ENCODE measurements at places on chromosomes 6 and 20.

- DNase-seq = no peak
These were observed 225.7 kb downstream of the HAO1 start for GRCh38 chr20:7714549-7714948.

GRCh38 chr6:5181510-5182317 lies 79.0 kb downstream of the LYRM4 start:
- no peak for DNase-seq

DNA sequence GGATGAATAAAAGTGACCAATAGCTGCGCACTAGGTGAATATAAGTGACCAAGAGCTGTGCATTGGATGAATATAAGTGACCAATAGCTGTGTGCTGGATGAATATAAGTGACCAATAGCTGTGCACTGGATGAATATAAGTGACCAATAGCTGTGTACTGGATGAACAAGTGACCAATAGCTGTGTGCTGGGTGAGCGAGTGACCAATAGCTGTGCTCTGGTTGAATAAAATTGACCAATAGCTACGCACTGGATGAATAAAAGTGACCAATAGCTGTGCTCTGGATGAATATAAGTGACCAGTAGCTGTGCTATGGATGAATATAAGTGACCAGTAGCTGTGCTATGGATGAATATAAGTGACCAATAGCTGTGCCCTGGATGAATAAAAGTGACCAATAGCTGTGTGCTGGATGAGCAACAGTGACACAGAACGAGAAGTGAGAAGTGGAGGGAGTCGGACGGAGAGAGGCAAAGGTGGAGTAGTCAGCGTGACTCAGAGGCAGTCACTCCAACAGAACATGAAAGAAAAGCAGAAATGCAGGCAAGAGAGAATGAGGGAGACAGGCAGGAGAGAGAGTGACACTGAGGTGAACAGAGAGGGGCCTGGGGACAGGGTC lies 38.5 kb downstream of the RBM38 start:
- DNase-seq = no peak

DNA sequence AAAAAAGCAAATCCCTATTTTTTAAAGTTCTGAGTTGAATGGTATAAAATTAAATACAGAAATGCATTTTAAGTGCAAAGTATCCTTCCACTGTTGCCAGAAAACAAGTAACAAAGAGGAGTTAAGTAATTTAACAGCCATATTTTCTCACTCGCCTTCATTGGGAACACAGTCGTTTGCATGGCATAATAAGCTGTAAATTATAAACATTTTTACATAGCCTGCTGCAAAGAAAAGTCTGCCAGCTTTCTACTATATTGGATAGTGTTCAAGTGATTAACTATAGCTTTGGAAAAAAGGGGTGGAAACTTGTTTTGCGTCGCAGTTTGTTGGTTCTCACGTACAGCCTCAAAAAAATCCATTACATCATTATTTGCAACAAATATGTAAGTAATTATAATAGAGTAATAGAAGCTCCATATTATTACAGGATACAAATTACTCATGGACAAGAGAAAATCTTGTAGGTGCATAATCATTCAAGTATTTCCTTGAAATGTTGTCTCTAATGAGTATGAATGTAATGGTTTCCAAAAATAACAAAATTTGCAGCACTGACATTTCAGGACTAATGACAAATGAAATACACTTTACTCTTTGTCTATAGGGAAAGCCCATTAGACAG lies 139.3 kb downstream of the PDSS2 start:
- no peak for DNase-seq

GRCh38 chr20:14782731-14783130 lies 445.3 kb upstream of the FLRT3 start:
- DNase-seq = no peak

- DNase-seq = peak; percentile 60
These were observed 8.9 kb downstream of the FITM2 start for GRCh38 chr20:44302026-44302669.

DNA sequence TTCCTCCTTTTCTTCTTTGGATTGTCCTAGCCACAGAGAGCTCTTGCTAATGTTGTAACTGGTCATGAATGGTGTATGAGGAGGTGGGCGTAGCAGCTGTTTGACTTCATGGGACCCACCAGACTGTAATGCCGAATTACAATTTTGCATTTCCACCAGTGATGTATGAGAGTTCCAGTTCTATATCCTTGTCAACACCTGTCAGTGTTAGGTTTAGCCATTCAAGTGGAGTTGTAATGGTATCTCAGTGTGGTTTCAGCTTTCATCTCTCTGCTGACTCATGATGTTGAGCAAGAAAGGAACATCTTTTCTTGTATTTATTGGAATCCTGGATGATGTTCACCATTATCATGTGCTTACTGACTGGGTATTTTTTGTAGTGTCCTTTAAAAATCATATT lies 5.1 kb downstream of the IGF2R start:
- no peak for DNase-seq

GRCh38 chr20:3042625-3043024 lies 797 bp upstream of the GNRH2 start:
- DNase-seq = no peak

DNA sequence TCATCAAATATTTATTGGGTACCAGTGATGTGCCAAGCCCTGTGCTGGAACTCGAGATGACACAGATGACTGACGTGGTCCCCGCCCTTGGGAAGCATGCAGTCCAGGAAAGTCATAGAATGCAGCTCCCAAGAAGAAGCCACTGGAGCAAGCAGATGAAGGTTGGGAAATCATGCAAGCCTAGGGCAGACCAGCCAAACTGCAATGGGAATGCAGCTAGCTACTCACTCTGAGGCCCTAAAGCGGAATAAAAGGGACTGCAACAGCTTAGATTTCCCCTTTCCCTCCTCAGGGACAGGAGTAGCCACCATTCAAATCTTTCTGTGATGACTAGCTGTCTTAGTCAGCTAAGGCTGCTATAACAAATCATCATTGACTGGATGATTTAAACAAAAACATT lies 152.2 kb downstream of the MAFB start:
- no peak for DNase-seq

DNA sequence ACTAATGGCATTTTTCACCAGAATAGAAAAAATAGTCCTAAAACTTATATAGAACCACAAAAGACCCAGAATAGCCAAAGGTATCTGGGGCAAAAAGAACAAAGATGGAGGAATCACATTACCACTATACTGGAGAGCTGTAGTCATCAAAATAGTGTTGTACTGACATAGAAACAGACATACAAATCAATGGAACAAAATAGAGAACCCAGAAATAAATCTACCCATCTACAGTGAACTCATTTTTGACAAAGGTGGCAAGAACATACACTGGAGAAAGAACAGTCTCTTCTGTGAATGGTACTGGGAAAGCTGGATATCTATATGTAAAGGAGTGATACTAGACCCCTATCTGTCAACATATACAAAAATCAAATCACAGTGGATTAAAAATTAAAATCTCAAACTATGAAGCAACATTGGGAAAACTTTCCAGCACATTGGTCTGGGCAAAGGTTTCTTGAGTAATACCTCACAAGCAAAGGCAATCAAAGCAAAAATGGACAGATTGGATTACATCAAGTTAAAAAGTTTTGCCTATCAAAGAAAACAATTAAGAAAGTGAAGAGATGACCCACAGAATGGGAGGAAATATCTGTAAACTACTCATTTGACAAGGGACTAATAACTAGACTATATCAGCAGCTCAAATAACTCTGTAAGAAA lies 120.5 kb downstream of the MEI4 start:
- no peak for DNase-seq

GRCh38 chr6:99780556-99780885 lies 173.9 kb downstream of the PRDM13 start:
- no peak for DNase-seq

DNA sequence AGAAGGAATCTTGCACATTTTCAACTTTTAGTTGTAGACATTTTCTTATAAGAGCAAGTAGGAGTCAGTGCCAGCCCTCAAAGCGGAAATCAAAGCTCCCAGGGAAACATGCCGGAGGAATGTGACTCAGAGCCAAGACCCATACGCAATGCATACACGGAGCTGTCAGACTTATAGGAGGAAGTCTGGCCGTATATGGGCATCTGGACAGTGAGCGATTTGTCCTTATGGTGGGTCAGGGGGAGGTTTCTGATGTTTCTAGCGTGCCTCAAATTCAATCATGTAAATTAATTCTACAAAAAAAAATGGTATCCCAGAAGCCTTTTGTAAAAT lies 3.6 kb upstream of the CCN2 start:
- DNase-seq = peak; percentile 86

DNA sequence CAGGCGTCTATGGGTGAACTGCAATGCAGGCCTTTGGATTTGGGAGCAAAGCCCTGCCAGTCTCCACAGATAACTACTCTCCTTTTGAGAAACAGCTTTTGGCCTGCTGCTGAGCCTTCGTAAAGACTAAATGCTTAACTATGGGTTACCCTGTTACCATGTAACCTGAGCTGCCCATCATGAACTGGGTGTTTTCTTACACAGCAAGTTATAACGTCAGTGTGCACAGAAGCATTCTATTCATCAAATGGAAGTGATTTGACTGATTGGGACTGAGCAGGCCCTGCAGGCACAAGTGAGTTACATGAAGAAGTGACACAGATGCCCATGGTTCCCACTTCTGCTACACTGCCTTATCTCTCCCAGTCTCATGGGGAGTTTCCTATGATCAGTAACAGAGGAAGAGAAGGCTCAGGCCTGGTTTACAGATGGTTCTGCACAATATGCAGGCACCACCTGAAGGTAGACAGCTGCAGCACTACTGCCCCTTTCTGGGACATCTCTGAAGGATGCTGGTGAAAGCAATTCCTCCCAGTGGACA lies 319.1 kb downstream of the CD83 start:
- no peak for DNase-seq

- DNase-seq = no peak
These were observed 157.3 kb downstream of the RPS12 start for GRCh38 chr6:132971676-132972075.

- DNase-seq = no peak
These were observed 855 bp upstream of the WFDC5 start for GRCh38 chr20:45115829-45116228.

DNA sequence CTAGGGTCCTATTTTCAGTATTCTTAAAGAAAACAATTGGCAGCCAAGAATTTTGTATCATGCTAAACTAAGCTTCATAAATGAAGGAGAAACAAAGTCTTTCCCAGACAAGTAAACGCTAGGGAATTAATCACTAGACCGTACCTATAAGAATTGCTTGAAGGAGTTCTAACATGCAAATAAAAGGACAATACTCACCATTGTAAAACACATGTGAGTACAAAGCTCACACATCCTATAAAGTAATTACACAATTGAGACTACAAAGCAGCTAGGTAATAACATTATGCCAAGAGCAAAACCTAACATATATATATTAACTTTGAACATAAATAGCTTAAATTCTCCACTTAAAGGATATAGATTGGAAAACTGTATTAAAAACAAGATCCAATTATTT lies 147.4 kb downstream of the FAM83B start:
- no peak for DNase-seq

DNA sequence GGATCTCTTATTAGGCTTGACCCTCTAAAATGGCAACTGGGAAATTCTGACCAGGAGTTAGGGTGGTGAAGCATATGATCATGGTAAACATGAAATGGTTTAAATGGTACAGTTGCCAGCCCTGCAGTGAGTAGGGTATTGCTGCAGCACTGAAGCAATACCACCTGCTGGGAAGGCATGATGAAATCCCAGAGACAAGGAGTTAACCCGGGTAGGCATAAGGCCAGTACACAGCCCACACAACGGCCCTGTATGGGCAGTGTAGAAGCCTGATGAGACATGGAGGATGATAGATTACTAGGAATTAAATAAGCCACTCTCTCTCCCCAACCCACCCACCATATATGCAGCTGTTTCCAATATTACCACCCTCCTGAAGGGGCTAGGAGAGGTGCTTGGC lies 197.4 kb upstream of the MOCS1 start:
- DNase-seq = no peak

DNA sequence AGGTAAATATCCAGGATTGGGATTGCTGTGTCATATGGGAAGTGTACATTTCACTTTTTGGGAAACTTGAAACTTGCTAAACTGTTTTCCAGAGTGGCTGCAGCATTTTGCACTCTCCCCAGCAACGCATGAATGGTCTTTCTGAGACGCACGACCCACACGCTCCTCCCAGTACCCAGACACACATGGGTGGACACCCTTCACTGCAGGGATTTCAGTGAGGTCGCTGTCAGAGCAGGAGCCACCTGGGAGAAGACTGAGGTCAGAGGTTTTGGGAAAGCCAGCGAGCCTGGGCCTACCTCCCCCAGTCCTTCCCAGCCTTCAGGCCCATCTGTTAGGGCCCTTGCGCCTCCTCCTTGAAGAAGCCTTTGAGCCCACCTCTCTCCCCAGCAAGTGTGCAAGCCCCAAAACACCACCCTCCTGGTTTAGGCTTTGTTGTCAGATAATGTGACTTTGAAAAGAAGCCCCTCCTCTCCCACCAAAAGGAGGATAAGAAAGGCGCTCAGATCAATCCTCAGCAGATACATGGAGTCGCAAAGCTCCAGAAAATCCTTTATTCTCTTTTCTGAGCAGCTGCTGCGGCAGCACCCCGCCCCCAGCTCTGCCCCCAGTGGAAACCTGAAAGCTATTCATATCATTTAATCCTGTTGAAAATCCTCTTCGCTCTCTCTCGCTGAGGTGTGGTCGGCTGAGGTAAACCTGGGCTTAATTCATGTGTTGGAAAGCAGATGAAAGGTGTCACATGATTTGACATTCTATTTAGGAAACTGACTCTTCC lies 12.7 kb upstream of the JAG1 start:
- no peak for DNase-seq

- DNase-seq = no peak
These were observed 23.2 kb upstream of the SAMHD1 start for GRCh38 chr20:36974660-36975059.

DNA sequence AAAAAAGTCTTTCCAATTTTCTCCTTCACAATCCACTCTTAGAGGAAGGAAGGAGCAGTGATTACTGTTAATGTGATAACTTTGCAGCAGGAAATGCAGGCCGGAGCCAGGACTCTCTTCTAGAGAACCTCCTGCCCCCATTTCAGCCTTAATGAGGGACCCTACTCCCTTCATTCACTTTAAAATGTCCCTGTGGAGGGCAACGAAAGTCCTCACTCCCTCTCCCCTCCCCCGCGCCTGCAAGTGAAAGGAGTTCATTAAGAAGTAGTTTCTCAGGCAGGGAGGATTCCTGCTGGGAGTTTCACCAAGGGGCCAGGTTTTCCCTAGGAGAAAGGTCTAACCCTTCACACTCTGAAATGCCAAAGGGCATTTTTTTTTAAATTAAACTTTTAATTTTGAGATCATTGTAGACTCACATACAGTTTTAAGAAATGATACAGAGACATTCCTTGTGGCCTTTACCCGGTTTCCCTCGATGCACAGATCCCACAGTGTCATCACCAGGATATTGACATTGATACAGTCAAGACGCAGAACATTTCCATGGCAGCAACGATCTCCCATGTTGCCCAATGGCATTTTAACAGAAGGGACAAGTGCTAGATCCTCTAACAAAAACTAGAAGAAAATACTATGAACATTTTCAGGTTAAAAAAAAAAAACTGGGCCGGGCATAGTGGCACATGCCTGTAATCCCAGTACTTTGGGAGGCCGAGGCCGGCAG lies 6.8 kb upstream of the COMMD7 start:
- DNase-seq = peak; percentile 73

Measured in islet precursor cell (in vitro differentiated cells).